ENCODE measurements at places on chromosomes 13 and 19.

GRCh38 chr13:99133848-99134247, 66.8 kb upstream of the UBAC2 start:
- DNase-seq: no peak

DNA sequence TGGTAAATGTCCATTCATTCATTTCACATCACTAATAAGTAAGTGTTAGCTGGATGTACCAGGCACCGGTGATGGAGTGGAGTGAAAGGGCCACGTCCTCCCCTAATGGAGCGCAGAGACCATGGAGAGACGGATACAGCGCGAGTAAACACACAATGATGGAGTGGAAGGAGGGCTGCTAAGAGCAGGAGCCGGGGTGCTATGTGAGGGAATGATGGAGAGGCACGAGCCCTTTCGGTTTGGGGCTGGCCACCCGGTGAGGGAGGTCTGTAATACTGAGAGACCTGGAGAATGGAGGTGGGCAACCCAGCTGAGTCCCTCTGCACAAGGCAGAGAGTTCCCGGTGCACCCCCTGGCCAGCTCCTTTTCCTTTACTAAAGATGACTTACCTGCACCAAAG, 53.7 kb downstream of the PEPD start:
- DNase-seq: no peak

DNA sequence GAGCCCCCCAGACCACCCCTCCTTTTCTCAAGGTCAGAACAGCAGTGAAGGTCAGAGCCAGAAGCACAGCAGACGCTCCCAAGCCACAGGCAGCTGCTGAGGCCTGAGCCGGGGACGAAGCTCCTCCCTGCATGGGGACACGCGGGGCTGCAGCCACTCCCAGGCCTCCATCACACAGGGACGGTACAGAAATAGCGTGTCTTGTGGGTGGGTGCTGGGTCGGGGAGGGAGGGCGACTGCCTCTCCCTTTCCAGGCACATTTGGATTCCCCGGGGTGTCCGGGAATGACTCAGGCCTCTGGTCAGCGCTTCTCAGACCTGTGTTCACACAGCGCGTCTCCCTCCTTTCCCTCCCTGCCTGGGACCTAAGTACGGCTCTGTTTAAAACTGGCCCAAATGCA, 33.2 kb downstream of the RASA3 start:
- no peak for DNase-seq

DNA sequence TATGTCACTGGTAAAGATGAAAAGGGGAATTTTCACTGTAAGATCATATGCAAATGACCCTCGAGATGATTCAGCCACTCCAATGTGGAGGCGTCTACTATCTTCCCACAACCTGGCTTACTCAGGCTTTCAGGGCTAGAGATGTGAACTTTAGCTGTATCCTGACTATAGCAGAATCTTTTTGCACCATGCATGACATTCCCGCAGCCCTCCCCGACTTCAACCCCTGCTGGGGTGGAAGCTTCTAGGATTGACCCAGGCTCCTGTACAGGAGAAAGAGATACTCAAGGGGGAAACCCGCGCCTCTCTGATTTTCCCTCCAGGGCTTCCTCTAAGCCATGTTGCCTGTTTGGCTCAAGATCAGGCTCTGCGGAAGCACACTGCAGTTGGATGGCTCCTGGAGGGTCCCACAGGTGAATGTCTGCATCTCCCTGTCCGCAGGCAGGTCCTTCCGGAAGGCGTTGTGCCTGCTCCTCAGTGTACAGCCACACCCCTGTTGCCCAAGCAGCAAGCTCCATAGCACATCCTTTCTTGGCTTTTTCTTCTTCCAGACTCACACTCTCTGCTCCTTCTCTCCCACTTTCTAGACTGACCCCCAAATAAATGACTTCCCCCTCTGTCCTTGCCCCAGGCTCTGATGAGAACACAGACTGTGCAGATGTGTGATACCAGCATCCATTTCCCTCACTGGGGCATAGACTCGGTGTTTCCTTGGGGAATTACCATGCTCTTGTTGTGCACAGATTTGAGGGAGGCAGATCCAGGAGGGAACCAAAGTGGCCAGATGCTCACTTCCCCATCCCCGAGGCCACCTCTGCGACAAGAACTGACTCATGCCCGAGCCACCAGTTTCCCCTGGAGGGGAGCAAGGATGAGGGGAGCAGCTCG, 29.1 kb upstream of the POP4 start:
- peak; percentile 48 for DNase-seq

DNA sequence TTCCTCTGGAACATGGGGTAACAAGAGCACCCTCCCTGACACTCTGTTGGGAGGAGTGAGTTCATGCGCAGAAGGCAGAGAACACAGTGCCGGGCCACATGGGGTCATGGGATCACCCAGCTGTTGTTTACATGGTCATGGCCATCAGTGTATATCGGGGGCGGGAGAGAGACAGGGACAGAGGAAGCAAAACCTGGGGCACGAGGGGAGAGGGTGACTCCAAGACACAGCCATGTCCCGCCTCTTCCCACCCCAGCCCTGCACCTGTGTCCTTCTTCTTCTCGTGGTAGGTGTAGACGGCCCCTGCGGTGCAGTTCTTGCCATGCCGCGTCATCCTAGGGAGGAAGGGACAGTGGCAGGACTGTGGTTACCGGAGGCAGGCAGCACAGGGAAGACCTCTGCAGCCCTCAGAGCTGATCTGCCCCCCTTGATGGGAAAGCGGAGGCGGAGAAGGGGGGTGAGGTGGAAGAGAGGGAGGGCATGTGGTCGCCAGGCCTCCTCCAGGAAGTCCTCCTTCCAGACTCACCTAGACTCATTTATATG, 19.9 kb downstream of the NOSIP start:
- DNase-seq: peak; percentile 44

All from activated T-cell treated with anti-CD3 and anti-CD28 coated beads, Interleukin-2, amount 50 U/mL, for 72 hours (primary cell).